Naive thymus-derived CD4-positive, alpha-beta T cell (primary cell): ENCODE measurements at places on chromosomes 2 and 18. TPM values are rescaled to one million over a fixed set of nuclear protein-coding genes. Genes with fewer than 3 reads are reported as not detected.

The IL36B gene
- not detected for total RNA-seq

DNA sequence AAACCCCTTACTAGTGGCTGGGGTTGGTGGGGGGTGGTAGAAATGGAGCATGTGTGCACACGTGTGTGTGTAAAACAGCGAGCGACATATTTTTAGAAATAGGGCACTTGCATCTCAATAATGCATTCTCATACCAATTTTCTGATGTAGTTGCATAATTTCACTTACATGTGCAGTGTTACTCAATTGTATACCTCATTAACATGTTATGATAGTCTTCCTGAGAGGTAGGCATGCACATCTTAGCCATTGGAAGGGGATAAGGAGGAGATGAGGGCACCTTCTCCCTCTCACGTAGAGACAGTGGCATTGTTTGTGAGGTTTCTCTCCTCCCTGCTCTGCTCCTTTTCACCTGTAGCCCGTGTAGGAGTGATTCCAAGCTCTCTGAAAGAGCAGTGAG is 44.6 kb upstream of the RND3 start:
- no peaks in the 10 kb centered on the region for H3K4me1 ChIP-seq
- no peak overlapping the region for H3K27ac ChIP-seq
- DNase-seq, result no peak
- no peaks in the 10 kb centered on the region for H3K27me3 ChIP-seq
- no peak overlapping the region for H3K4me3 ChIP-seq

The CYBRD1 gene
- total RNA-seq, result 0.49 TPM

The TFCP2L1 gene
- total RNA-seq, result not detected in 2 replicates

The PPP1CB gene
- total RNA-seq, result 223 TPM
